ENCODE measurements at places on chromosomes 13 and 19. TPM values are rescaled to one million over a fixed set of nuclear protein-coding genes. Genes with fewer than 3 reads are reported as not detected.

SYCN gene
- not detected for polyA plus RNA-seq

CEACAM6 gene
- polyA plus RNA-seq: 0.23 TPM

MATK gene
- 1.4 TPM for polyA plus RNA-seq

PINLYP gene
- polyA plus RNA-seq: 5.1 TPM

GRCh38 chr19:4534836-4535658 is at the start of gene PLIN5:
TSS of gene PLIN5 (minus strand) at chr19:4535224. CDS start at chr19:4534074, 1,150 bp downstream.
- DNase-seq: no peak

- no peak for DNase-seq
Observed at GRCh38 chr13:87777387-87777786, 106.2 kb downstream of the SLITRK5 start.

ZNF571 gene
- polyA plus RNA-seq: 5.6 TPM

- DNase-seq: no peak
Observed at GRCh38 chr13:110628477-110628793, 13.1 kb downstream of the NAXD start.

DNA sequence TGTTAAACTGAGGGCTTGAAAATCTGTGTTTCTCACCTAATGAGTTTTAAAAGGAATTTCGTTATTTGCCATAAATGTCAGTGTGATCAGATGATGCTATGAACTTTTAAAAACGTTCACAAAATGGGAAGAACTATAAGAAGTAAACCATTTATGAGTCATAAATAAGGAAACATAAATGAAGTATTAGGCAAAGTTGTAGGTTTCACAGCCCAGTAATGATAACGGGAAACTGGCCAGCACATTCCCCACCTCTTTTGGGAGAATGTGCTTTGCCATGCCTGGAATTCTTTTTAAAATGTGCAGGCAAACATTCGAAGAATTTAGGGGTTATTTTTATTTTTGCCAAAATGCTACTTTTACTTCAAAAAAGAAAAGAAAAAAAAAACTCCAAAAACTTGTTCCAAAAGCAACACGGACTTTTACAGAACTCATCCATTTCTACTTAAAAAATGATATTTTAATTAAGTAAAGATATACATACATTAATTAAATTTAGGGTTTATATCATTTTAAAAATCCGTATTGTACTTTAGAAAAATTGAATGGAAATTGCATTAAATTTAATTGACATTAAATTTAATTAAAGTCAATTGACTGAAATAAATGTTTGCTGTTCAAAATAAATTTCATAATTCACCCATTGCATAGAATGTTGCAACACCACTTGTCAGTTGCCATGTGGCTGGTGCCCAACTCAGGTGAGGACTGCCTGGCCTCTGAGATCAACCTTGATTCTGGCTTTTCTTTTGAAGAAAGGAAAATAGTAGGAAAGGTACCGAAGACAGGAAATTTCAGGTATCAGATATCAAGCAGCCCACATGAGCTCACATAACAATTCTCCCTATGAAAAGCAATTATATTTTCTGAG is 1198.5 kb downstream of the EFNB2 start:
- DNase-seq: no peak

- no peak for DNase-seq
Observed at GRCh38 chr13:108082481-108082880, 132.9 kb downstream of the LIG4 start.

DNA sequence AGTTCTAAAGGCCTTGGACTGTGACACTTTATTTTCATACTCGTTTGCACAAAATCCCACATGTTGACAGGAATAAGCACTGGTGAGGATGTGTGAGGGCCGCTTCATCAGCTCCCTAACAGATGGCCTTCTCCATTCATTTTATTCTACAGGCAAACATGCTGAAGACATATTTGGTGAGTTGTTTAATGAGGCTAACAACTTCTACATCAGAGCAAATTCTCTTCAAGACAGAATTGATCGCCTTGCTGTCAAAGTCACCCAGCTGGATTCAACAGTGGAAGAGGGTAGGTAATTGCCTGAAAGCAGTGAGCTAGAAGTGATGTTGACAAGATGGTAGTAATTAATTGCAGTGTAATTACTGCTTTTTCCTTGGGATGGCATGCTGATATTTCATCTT is 95.7 kb downstream of the GPR12 start:
- no peak for DNase-seq

GRCh38 chr13:24251525-24251924 is 57.9 kb upstream of the C1QTNF9 start:
- DNase-seq: no peak

CEACAM3 gene
- not detected for polyA plus RNA-seq

DNA sequence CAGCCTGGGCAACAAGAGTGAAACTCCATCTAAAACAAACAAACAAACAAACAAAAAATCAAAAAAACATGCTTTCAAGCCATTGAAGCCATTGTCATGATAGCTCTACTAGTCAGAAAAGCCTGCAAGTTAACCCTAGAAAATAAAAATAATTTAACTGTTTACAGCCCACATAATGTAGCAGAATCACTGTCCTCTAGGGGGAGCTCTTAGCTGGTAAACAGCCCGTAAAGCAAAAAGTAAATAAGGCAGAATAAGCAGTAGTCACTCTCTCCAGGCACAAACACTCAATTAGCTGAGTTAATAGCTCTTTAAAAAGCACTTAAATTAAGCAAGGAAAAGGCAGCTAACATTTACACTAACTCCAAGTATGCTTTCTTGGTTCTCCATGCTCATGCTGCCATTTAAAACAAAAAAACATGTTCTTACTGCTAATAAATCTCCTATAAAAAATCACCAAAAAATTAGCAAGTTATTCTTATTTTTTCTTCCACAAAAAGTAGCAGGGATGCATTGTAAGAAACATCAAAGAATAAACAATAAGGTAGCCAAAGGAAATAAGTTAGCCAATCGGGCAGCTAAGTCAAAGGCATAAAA is 11.3 kb downstream of the LILRB4 start:
- no peak for DNase-seq

DNA sequence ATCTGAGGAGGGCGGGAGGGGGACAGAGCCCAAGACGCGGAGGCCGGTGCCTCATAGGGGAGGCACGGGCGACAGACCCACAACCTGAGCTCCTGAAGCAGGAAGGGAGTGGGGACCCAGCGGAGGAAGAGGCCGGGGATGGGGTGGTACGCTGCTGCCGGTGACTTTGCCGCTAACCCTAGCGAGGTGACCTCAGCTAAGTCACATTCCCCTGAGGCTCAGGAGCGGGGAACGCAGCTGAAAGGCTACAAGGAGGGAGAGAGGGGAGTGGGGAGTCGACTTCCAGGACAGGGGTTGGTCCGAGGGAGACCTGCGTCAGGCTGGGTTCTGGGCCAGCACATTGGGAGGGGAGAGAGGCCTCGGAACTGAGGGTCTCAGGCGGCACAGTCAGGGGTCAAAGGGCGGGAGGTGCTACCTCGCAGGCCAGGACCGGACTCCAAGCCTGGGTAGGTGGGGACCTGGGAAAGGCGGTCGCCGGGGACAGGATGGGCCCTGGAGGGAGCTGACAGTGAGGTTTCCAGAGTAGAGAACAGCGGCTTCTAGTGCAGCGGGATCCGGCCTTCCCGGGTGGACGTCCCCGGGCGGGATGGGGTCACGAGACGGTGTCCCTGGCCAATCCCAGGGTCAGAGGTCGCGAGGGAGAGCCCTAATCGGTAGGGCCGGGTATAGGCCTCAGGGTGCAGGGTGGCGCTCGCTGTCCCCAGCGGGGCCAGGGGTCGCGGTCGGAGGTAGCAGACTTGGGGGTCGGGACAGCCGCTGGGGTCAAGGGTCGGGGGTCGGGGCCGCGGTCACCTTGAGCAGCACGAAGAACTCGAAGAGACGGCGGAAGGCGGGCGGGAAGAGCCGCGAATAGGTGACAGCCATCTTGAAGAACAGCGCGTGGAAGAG is 699 bp downstream of the TMEM259 start:
- DNase-seq: no peak

- DNase-seq: no peak
Observed at GRCh38 chr13:96860882-96861281, 133.4 kb downstream of the OXGR1 start.

GRCh38 chr13:64438084-64438483 is 2792.1 kb downstream of the PCDH9 start:
- DNase-seq: no peak

GRCh38 chr19:38268539-38268938 is 4.2 kb downstream of the SPINT2 start:
- no peak for DNase-seq

KLK10 gene
- 0.18 TPM for polyA plus RNA-seq

GRCh38 chr13:78323848-78324247 is 279.5 kb downstream of the POU4F1 start:
- no peak for DNase-seq

- DNase-seq: no peak
Observed at GRCh38 chr19:46126086-46126580, 1.6 kb upstream of the IGFL3 start.

DNA sequence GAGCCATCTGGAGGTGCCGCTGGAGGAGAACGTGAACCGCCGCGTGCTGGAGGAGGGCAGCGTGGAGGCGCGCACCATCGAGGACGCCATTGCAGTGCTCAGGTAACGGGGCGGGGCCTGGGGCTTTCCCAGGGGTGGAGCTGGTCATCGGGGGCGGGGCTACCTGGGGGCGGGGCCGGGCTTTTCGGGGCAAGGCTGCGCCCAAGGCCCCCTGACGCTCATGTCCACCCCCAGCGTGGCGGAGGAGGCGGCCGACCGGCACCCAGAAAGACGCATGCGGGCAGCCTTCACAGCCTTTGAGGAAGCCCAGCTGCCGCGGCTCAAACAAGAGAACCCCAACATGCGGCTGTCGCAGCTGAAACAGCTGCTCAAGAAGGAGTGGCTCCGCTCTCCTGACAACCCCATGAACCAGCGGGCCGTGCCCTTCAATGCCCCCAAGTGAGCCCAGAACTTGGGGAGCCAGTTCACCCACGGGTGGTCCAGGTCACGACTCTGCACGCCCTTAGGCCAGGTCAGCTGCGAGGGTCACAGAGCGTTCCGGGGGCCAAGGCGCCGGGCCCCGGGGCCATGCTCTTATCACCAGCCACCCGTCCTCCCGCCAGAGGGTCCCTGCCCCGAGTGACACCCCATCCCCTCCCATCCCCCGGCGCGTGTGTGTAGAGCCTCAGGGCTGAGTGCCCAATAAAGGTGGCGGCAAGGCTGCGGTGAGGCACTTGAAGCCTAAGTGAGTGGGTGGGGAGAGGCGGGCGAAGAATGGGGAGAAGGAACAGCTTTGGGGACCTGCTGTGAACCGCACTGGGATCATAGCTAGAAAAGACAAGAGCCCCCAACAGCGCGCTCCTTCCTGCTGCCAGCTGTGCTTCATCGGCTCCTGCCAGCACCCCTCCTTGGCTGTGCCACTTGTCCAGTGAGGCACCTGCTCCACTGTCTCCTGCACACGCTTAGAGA is 10.7 kb downstream of the CCDC124 start:
- no peak for DNase-seq

TARM1 gene
- not detected for polyA plus RNA-seq

OR7D2 gene
- 0.04 TPM for polyA plus RNA-seq

All from forelimb muscle (tissue), 1 donor.